Dermis lymphatic vessel endothelial cell (primary cell): ENCODE measurements at places on chromosomes 16 and 17. TPM values are rescaled to one million over a fixed set of nuclear protein-coding genes. Genes with fewer than 3 reads are reported as not detected.

Gene PAFAH1B1
- 76.3 and 82.1 TPM in 2 replicates for total RNA-seq

Gene MPP3
- 0.95 and 1.2 TPM in 2 replicates for total RNA-seq

Gene KLHL36
- total RNA-seq, result 52.7 and 54.1 TPM in 2 replicates

Gene TBC1D26
- under 0.01 TPM in 1 of 2 replicates, not detected in the other for total RNA-seq

Gene PRCD
- total RNA-seq, result 0.17 and 0.54 TPM in 2 replicates

Gene AANAT
- total RNA-seq, result 0.09 TPM in 1 of 2 replicates, not detected in the other

Gene DDX28
- 23.5 and 25.4 TPM in 2 replicates for total RNA-seq

Gene ITGAX
- total RNA-seq, result 0.34 TPM in 1 of 2 replicates, not detected in the other

Gene C17orf67
- 3.1 and 6.0 TPM in 2 replicates for total RNA-seq

Gene CYB5B
- 58.4 and 63.0 TPM in 2 replicates for total RNA-seq

Gene CCDC200
- total RNA-seq, result not detected in 2 replicates

Gene OTOP2
- total RNA-seq, result not detected in 2 replicates

Gene TERB1
- under 0.01 and 0.09 TPM in 2 replicates for total RNA-seq

Gene WSCD1
- total RNA-seq, result 3.0 and 12.7 TPM in 2 replicates

Gene RBFOX1
- not detected in 2 replicates for total RNA-seq

Gene ICAM2
- 99.0 and 162 TPM in 2 replicates for total RNA-seq

Gene ELAC2
- 56.7 and 78.0 TPM in 2 replicates for total RNA-seq

Gene IGFALS
- 0.09 and 0.11 TPM in 2 replicates for total RNA-seq

Gene MYH11
- total RNA-seq, result under 0.01 TPM in 1 of 2 replicates, not detected in the other

Gene SEPTIN12
- not detected in 2 replicates for total RNA-seq

Gene ZPBP2
- not detected in 2 replicates for total RNA-seq

Gene HNF1B
- not detected in 2 replicates for total RNA-seq

Gene IL34
- total RNA-seq, result 1.2 and 1.4 TPM in 2 replicates
